ENCODE measurements at places on chromosomes 2 and 18.

GRCh38 chr2:225452677-225453076, 53.2 kb downstream of the NYAP2 start:
- DNase-seq, result no peak

DNA sequence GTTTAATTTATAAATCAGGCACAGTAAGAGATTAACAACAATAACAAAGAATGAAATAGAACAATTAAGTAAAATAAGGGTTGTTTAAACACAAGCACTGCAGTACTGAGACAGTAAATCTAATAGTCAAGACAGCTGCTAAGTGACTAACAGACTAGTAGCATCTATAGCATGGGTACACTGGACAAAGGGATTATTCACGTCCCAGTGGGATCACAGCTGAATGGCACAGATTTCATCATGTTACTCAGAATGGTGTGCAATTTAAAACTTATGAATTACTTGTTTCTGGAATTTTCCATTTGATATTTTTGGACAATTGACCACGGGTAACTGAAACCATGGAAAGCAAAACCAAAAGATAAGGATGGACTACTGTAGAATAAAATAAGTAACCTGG, 161.9 kb upstream of the DAPL1 start:
- DNase-seq, result no peak

DNA sequence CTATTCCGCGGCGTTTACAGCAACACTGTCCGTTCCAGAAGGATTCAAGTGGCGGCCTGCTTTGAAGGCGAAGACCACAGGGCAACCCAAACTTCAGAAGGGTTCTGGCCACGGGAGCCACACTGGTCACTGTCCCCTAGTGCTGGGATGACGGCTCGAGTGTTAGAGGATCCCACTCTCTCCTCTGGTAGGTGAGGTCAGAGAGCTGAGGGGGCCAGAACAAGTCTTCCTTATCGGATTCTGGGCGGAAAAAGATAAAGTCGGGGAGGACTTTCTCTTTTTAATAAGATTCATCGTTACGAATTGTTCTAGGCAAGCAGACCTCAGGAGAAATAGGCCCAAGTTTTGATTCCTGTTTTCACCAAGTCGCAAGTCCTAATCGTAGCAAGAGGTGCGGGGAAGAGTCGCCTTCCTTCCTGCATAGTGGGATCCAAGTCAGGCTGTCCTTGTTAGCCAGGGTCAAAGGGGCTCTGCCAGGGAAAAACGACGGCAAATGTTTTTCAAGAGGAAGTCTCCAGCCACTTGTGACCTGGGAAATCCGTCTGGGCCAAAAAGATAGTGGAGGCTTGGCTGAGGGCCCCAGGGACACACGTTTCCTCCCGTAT, 864 bp upstream of the MYL12A start:
- no peak for DNase-seq

DNA sequence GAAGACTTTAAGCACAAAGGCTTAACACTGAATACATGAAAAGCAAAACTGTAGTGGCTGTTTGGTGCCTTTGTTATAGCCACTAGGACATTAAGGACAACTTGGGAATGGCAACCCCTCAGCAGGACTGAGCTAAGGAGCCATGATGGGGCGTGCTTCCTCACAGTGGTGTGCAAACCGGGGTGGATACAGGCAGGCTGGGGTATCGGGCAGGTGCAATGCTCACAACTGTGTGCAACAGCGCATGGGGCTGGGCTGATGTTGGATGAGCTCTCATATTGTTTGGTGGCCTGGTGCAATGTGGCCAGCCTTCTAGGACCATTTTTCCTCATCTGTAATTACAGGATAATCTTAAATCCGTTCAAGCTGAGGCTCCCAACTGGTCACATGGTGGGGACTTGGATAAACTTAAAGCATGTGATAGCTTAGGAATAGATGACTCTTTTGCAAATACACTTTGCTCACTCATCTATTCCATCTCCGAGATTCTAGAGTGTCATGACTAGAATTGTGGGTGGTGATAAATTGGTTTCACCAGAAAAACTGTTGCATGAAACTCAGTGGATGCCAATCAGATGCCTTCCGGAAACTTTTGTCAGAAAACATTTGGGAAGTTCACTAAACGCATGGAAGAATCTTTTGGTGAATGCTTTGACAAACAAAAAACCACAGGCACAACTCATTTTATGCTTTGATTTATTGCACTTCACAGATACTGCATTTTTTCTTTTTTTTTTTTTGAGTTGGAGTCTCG, 116.5 kb downstream of the PXDN start:
- DNase-seq, result no peak

DNA sequence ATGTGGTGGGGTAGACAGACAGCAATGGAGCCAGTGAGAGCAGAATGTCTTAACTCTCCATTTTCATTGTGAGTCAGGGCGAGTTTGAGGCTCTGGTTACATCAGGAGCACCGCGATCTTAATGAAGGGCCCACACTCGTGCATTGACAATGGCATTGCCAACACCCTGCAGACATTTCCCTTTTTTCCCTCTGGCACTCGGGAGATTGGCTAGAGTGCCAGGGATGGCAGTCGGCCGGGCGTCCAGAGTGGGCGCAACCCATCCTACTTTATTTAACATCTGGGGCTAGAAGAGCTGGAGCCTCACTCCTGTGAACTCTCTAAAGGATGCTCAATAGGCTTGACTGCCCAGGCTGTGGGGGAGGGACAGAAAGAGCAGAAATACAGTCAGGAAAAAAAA, 9.7 kb downstream of the PROKR1 start:
- no peak for DNase-seq

DNA sequence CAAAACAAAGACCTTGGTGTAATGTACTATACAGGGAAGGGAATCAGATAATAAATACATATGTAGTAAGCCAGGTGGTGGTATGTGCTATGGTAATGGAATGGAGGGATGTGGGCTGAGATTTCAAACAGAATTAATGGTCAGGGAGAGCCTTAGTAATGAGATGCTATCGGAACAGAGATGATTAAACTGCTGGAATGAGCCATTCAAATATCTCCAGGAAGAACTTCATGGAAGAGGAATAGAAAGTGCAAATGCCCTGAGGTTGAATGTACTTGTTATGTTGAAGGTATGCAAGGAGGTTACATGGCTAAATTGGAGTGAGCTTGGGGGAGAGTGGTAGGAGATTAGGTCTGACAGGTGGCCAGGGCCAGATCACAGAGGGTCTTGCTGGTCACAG, 5.1 kb downstream of the SERPINB11 start:
- no peak for DNase-seq

DNA sequence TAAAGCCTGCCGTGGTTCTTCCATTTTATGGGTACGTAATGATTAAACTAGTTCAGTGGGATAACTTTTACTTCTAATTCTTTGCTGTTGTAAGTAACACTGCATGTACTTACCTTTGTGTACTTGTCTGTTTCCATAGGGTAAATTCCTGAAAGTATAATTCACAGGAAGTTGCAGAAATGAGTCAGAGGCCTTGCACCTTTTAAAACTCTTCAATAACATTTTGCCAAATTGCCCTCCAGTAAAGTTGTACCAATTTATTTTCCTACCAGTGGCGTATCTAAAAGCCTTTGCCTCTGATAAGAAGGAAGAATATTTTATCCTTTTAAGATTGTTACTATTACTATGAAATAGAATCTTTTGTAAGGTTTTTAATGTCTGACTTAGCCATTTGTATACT, 65.1 kb downstream of the CAB39 start:
- DNase-seq, result no peak
